CD8-positive, alpha-beta memory T cell (primary cell): ENCODE measurements at places on chromosomes 4 and X. TPM values are rescaled to one million over a fixed set of nuclear protein-coding genes. Genes with fewer than 3 reads are reported as not detected.

The H2BW2 gene
- not detected for total RNA-seq

The RPS6KA6 gene
- total RNA-seq, result 0.35 TPM

The MAGEA12 gene
- not detected for total RNA-seq

DNA sequence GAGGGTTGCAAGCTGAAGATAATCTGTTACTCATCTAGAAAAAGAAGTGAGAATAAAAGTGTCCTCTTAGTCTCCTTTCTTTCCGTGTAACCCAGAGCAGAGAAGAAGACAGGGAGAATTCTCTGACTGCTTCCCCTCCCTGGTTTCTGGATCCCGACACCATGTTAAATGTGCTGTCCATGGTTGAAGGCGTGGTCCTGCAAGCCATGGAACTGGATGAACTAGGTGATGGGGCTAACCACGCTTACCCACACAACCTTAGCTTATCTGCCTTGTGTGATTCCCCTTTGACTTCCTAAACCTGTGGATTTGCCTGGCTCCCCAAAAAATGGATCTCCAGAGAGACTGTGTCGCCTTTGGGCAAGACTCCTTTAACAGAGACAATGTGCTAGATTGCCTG lies 907.6 kb downstream of the FSTL5 start:
- H3K36me3 ChIP-seq, result no peaks in the 10 kb centered on the region
- no peaks in the 10 kb centered on the region for H3K4me1 ChIP-seq
- DNase-seq, result no peak
- H3K27ac ChIP-seq, result no peak overlapping the region
- no peaks in the 10 kb centered on the region for H3K27me3 ChIP-seq
- H3K4me3 ChIP-seq, result no peak overlapping the region

DNA sequence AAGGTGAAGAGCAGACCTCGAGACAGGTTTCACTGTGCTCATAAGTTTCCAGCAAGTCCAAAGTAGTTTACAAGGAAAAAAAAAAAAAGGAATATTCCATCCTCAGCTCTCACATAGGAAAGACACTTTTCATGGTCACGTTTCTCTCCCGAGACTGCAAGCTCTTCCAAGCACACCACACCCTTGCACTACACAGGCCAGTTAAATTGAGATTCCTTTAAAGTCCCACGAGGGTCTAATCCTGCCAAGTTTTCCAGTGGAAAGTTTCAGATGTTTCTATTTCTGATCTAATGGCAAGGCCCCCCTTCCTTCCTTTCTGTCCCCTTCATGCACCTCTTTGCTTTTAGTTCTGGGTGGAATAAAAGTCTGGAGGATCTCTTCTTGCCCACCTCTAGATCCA lies 67.9 kb upstream of the PCDH19 start:
- no peaks in the 10 kb centered on the region for H3K36me3 ChIP-seq
- no peak overlapping the region for H3K27ac ChIP-seq
- no peaks in the 10 kb centered on the region for H3K27me3 ChIP-seq
- H3K4me1 ChIP-seq, result no peaks in the 10 kb centered on the region

DNA sequence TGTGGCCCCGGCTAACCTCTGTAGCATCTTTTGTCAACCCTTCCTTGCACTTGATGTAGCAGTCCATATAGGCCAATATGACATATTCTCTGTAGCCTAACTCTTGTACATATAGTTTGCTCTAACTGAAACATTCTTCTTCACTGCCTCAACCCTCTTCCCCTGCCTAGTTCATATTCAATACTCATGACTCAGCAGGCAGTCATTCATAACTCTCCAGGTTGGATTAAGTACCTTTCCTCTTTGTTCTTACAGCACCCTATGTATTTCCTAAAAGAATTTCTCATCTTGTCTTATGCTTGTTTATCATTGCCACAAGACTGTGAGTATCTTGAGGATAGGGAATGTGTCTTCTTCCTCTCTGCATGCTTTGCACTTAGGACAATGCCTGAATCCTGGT lies 76.9 kb downstream of the TMLHE start:
- H3K27me3 ChIP-seq, result no peaks in the 10 kb centered on the region
- no peaks in the 10 kb centered on the region for H3K4me1 ChIP-seq
- H3K27ac ChIP-seq, result no peak overlapping the region
- no peak overlapping the region for H3K4me3 ChIP-seq
- no peaks in the 10 kb centered on the region for H3K36me3 ChIP-seq

GRCh38 chrX:38081909-38082308 lies 75.6 kb downstream of the SYTL5 start:
- H3K4me1 ChIP-seq, result no peaks in the 10 kb centered on the region
- no peaks in the 10 kb centered on the region for H3K36me3 ChIP-seq
- H3K4me3 ChIP-seq, result no peak overlapping the region
- DNase-seq, result no peak

GRCh38 chr4:155974476-155974749 lies 20.7 kb upstream of the CTSO start:
- H3K4me3 ChIP-seq, result no peak overlapping the region
- DNase-seq, result no peak
- H3K4me1 ChIP-seq, result no peaks in the 10 kb centered on the region
- H3K27ac ChIP-seq, result no peak overlapping the region

DNA sequence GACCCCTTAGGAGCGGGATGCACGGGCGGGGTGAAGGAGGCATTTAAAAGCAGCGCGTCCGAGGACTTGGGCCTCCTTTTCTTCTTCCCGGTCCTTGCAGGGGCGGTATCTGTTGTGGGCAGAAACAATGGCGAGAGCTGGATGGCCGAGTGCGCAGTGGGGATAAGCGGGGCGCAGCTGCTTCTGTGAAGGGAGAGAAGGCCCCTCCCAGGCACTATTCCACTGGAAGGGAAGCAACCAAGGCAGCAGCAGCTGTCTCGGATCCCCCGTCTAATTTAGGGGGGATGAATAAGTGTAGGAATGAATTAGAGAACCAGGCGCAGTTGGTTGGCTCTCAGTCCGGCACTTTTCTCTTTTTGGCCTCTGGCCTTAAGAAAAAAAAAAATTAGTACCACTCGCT lies 995 bp downstream of the SMARCA5 start:
- no peaks in the 10 kb centered on the region for H3K27me3 ChIP-seq
- H3K27ac ChIP-seq, result peak overlapping the region; percentile 98
- peaks cover 43% of the 10 kb centered on the region for H3K4me1 ChIP-seq
- peak overlapping the region; percentile 91 for H3K4me3 ChIP-seq
- H3K36me3 ChIP-seq, result no peaks in the 10 kb centered on the region

- no peaks in the 10 kb centered on the region for H3K27me3 ChIP-seq
- DNase-seq, result no peak
- H3K4me1 ChIP-seq, result no peaks in the 10 kb centered on the region
- H3K4me3 ChIP-seq, result no peak overlapping the region
Observed at GRCh38 chr4:151573474-151573873, 164.5 kb downstream of the FHIP1A start.

DNA sequence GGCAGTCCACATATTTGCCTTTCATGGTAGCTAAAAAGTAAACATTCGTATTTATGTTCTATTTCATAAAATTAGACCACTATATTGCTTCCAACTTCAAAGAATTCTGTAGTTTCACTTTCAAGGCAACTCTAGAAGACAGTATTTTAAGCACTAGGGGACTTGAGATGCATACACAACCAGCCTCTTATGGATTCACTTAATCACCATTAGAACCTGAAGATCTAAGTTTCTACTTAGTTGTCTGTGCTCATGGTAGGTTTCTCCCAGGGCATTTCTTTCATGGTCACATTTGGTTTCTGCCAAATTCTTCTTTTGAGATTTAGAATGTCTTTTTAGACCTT lies 209.9 kb upstream of the HCCS start:
- no peak overlapping the region for H3K4me3 ChIP-seq
- DNase-seq, result no peak
- H3K27me3 ChIP-seq, result no peaks in the 10 kb centered on the region
- H3K27ac ChIP-seq, result no peak overlapping the region

DNA sequence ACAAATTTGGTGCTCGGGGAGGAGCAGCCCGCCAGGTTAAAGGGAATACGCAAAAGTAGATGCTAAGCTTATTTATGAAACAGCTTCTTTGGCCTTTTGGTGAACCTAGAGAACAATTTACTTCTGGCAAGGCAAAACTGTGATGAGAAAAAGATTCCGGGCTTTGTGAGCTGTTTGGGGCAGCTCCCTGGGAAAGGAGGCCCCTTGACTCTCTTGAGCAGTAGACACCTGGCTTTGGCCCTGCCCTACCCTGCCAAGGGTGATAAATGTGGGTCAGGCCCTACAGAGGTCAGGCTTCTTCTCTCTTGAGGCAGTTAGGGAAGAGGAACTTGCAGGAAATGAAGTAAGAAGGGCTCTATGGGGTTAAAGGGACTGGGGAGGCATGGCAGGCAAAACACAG lies 509.6 kb downstream of the MID1IP1 start:
- no peak overlapping the region for H3K4me3 ChIP-seq
- no peak for DNase-seq
- no peak overlapping the region for H3K27ac ChIP-seq
- peaks cover 47% of the 10 kb centered on the region for H3K4me1 ChIP-seq
- no peaks in the 10 kb centered on the region for H3K36me3 ChIP-seq

- no peak overlapping the region for H3K27ac ChIP-seq
- no peak overlapping the region for H3K4me3 ChIP-seq
- no peaks in the 10 kb centered on the region for H3K36me3 ChIP-seq
- no peak for DNase-seq
Observed at GRCh38 chr4:123423819-123424218, 27.2 kb downstream of the SPRY1 start.

DNA sequence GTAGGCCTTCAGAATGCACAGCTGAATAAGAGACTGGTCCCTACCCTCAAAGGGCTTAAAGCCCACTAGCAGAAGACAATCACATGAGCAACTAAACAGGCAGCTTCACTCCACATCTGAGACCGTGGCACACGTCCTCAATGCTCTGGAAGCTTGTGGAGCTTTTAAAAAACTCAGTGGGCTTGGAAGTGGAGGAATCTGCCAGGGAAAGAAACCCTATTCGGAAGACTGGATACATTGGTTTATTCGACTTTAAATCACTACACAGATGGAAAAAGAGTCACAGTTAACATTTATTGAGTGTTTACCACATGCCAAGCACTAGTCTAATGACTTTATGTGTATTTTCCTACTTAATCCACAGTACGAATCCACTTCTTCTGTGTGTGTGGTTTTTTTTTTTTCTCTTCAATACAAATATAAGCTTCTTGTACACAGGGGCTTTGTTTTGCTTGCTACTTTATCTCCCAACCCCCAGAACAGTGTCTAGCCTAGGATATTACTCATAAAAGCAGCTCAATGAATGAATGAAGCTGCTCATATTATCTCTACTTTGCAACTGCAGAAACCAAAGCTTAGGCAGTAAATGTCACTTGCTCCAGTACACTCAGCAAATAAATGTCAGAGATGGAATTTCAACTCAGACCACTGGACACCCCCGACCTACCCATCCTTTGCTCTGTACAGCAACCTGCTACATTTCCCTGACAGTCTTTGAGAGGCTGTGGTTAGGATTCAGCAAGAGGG lies 137.7 kb downstream of the LDB2 start:
- H3K27ac ChIP-seq, result no peak overlapping the region
- H3K27me3 ChIP-seq, result no peaks in the 10 kb centered on the region
- no peak for DNase-seq
- no peaks in the 10 kb centered on the region for H3K36me3 ChIP-seq
- H3K4me3 ChIP-seq, result no peak overlapping the region
- no peaks in the 10 kb centered on the region for H3K4me1 ChIP-seq

DNA sequence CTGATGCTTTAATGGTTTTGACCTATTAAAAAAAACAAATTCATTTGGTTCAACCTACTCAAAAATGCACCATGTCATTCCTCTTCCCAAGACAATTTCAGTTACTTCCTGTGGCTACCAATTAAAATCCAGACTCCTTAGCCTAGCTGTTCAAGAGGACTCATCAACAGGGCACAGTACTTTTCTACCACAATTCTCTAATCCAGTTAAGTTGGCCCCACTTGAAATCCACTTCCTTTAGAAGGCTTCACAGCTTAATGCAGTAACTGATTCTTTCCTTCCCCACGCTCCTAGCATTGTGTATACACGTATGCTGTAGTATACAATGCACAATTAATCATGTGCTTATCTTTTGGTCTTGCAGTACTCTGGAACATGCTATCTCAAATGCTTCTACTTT lies 129.8 kb downstream of the UGT8 start:
- no peak overlapping the region for H3K27ac ChIP-seq
- no peak overlapping the region for H3K4me3 ChIP-seq
- no peaks in the 10 kb centered on the region for H3K27me3 ChIP-seq
- no peaks in the 10 kb centered on the region for H3K4me1 ChIP-seq
- no peaks in the 10 kb centered on the region for H3K36me3 ChIP-seq
- DNase-seq, result no peak

DNA sequence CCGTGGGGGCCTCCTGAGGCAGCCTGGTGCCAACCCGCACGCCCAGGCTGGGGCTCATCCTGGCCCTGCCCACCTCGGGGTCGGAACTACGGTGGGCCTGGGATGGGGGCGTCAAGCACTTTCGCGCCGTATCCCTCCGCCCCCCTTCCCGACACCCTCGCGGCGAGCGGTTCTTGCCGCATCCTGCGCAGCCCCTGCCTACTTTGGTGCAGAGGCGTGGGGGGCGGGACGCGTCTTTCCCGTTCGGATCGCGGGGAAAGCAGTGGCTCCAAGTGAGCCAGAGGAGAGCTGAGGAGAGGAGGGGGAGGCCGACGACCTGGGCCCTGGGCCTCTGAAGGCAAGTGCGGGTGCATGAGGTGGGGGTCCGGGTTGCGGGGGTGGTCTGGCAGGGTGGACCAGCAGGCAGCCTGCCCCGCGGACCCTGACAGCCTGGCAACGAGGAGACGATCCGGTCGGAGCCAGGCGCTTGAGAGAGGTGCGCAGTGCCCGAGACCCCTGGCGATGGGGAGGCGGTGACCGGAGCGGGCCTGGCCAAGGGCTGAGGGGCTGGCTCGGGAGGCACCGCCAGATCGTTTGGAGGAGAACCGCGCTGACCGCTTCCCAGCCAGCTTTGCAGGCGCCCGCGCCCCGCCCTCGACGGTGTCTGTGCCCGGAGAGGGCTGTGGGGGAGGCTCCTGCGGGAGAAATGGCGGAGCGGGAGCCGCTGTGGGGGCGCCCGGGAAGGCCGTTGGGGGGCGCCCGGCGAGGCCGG lies at the start of gene GPRASP2:
Gene GPRASP2 (plus strand): TSS at position 233 of the 751 bp plus-strand sequence. CDS start 2,422 bp downstream, outside the sequence.
- H3K36me3 ChIP-seq, result no peaks in the 10 kb centered on the region
- DNase-seq, result no peak
- H3K4me1 ChIP-seq, result no peaks in the 10 kb centered on the region
- peak within 1 kb of the TSS; percentile 37 for H3K4me3 ChIP-seq
- H3K27ac ChIP-seq, result no peak within 1 kb of the TSS
- H3K27me3 ChIP-seq, result no peaks in the 10 kb centered on the region

- H3K4me3 ChIP-seq, result no peak overlapping the region
- H3K27me3 ChIP-seq, result no peaks in the 10 kb centered on the region
- DNase-seq, result no peak
- no peaks in the 10 kb centered on the region for H3K36me3 ChIP-seq
Observed at GRCh38 chr4:113555868-113556267, 205.7 kb downstream of the CAMK2D start.

- H3K4me1 ChIP-seq, result peaks cover 29% of the 10 kb centered on the region
- no peak overlapping the region for H3K4me3 ChIP-seq
- DNase-seq, result no peak
- H3K27ac ChIP-seq, result no peak overlapping the region
- no peaks in the 10 kb centered on the region for H3K36me3 ChIP-seq
Observed at GRCh38 chr4:109631532-109632108, 71.6 kb downstream of the MCUB start.

GRCh38 chr4:1533501-1534064 lies 127.3 kb upstream of the NKX1-1 start:
- no peak overlapping the region for H3K27ac ChIP-seq
- peak; percentile 40 for DNase-seq
- no peak overlapping the region for H3K4me3 ChIP-seq
- H3K36me3 ChIP-seq, result no peaks in the 10 kb centered on the region
- H3K27me3 ChIP-seq, result no peaks in the 10 kb centered on the region

GRCh38 chr4:24240655-24241054 lies 343.7 kb downstream of the DHX15 start:
- no peaks in the 10 kb centered on the region for H3K4me1 ChIP-seq
- no peaks in the 10 kb centered on the region for H3K36me3 ChIP-seq
- no peak overlapping the region for H3K27ac ChIP-seq
- no peak overlapping the region for H3K4me3 ChIP-seq
- DNase-seq, result no peak
